ENCODE measurements at places on chromosomes 12 and 14.

GRCh38 chr12:116442946-116443345 is 116.2 kb upstream of the MAP1LC3B2 start:
- no peak for DNase-seq
- H3K27ac ChIP-seq: no peak overlapping the region
- H3K36me3 ChIP-seq: no peaks in the 10 kb centered on the region
- H3K4me3 ChIP-seq: no peak overlapping the region

GRCh38 chr12:128968668-128969067 is 115.4 kb downstream of the GLT1D1 start:
- H3K27me3 ChIP-seq: peaks cover 38% of the 10 kb centered on the region
- H3K36me3 ChIP-seq: no peaks in the 10 kb centered on the region
- DNase-seq: no peak
- no peak overlapping the region for H3K4me3 ChIP-seq

GRCh38 chr12:52699960-52700359 is 3.4 kb downstream of the KRT77 start:
- DNase-seq: no peak
- H3K4me3 ChIP-seq: no peak overlapping the region
- no peaks in the 10 kb centered on the region for H3K4me1 ChIP-seq
- H3K36me3 ChIP-seq: no peaks in the 10 kb centered on the region
- H3K27ac ChIP-seq: no peak overlapping the region
- H3K27me3 ChIP-seq: no peaks in the 10 kb centered on the region

GRCh38 chr12:95790917-95791849 is 619 bp upstream of the NTN4 start:
- H3K36me3 ChIP-seq: no peaks in the 10 kb centered on the region
- H3K4me1 ChIP-seq: peaks cover 21% of the 10 kb centered on the region
- peaks cover 78% of the 10 kb centered on the region for H3K27me3 ChIP-seq
- peak overlapping the region; percentile 77 for H3K4me3 ChIP-seq
- peak; percentile 19 for DNase-seq

DNA sequence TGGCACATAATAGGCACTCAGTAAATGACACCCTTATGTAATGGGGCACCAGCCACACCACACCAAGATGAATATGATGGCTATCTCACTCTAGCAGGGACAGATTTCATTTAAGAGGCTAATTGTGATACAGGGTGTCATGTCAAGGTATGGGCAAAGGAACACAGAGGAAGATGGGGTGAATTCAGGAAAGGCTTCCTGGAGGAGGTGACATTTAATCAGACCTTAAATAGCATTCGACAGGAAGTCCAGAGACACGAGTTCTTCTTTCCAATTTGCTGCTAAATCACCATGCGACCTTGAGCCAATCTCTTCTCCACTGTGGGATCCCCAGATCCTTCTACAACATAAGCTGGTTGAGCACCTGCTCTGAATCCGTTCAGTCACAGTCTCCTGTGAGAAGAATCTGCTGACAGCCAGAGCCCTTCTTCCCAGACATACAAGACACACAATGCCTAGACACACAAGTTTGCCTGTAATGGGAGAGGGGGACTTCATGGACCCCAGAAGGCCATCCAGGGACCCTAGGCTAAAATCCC is 1.5 kb upstream of the DTX1 start:
- H3K4me3 ChIP-seq: no peak overlapping the region
- no peak for DNase-seq
- H3K36me3 ChIP-seq: no peaks in the 10 kb centered on the region
- H3K4me1 ChIP-seq: no peaks in the 10 kb centered on the region

GRCh38 chr14:30349520-30349919 is 209.4 kb upstream of the G2E3 start:
- no peaks in the 10 kb centered on the region for H3K36me3 ChIP-seq
- no peak overlapping the region for H3K27ac ChIP-seq
- H3K4me1 ChIP-seq: peaks cover 1% of the 10 kb centered on the region
- H3K27me3 ChIP-seq: peaks cover 22% of the 10 kb centered on the region

- no peaks in the 10 kb centered on the region for H3K27me3 ChIP-seq
- no peak overlapping the region for H3K4me3 ChIP-seq
- H3K36me3 ChIP-seq: peaks cover 3% of the 10 kb centered on the region
- no peak for DNase-seq
These were observed 18.7 kb downstream of the FBXL14 start for GRCh38 chr12:1575408-1576401.

GRCh38 chr12:50309950-50310349 is 26.6 kb upstream of the LIMA1 start:
- no peaks in the 10 kb centered on the region for H3K27me3 ChIP-seq
- H3K4me1 ChIP-seq: no peaks in the 10 kb centered on the region
- no peaks in the 10 kb centered on the region for H3K36me3 ChIP-seq
- no peak overlapping the region for H3K27ac ChIP-seq

DNA sequence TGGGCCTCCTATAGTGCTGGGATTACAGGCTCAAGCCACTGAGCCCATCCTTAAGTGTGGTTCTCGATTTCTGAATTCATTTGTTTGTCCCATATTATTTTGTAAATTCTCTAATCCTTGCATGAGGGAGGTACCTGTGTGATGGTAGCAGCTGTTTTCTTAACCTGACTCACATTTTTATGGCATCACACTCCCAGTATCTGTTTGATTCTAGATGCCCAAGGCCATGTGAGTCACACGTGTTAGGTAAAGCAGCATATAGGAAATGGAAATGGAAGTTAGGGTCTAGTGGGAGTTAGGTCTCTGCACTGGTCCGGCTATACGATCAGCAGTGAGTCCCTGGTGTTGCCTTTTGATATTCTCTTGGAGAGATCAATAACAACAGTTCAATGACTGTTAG is 198.1 kb downstream of the ERC1 start:
- no peak overlapping the region for H3K4me3 ChIP-seq
- peaks cover 6% of the 10 kb centered on the region for H3K4me1 ChIP-seq
- H3K27ac ChIP-seq: no peak overlapping the region
- H3K36me3 ChIP-seq: peaks cover 10% of the 10 kb centered on the region

DNA sequence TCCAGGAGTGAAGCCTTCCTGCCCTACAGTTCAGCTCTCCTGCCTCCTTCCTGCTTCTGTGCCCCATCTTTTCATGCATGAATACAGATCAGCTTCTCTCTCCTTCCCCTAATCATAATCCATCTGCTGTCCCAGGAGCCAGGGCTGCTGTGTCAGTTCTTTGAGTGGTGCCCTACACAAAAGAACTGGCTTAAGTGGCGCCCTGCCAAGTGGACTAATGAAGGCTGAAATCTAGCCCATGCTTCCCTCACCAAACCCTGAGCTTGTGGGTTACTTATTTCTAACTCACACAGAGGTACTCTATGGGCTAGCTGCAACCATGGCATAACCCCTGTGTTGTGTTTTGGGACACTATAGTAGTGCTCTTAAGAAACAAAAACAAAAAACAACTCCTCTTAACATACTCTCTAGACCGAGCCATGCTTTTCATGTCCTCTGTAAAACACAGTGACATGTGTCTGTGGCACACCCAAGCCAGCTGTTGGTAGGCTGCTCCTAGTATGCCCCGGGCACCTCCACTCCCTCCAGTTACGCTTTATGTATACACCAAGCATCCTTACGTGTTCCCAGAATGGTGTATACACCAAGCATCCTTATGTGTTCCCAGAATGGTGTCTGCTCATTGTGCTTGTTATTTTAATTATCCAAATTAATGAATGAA is 19.3 kb upstream of the ETV6 start:
- no peaks in the 10 kb centered on the region for H3K4me1 ChIP-seq
- no peak overlapping the region for H3K27ac ChIP-seq
- H3K4me3 ChIP-seq: no peak overlapping the region
- H3K36me3 ChIP-seq: no peaks in the 10 kb centered on the region
- no peaks in the 10 kb centered on the region for H3K27me3 ChIP-seq

DNA sequence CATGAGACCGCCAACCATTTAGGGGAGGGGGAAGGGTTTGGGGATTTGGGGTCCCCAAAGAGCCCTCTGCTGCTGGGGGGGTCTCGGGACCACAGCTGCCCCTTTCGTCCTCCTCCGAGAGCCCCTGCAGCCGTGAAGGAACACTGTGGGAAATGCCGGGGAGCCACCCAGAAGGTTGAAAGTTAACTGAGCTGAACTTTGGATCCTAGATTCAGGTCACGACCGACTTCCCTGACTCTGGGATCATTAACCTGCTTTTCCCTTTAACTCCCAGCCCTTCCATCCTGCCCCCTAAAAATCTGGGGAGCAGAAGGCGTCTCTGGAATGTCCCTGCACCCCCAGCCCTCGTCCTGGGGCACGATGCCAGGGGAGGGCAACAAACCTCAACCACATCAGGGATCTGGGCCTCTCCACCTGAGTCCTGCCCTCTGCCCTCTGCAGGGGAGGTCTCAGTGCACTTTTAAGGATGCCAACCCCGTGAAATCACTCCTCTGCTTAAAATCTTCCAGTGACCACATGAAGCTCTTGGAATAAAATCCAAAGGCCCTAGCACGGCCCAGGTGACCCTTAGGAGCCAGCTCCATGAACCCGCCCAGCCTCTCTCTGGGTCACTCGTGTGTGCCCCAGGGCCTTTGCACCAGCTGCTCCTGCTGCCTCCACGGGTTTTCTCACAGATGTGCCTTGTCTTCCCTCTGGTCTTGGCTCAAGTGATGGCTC is 95.0 kb downstream of the RFLNA start:
- peaks cover 36% of the 10 kb centered on the region for H3K4me1 ChIP-seq
- no peak overlapping the region for H3K27ac ChIP-seq
- H3K27me3 ChIP-seq: no peaks in the 10 kb centered on the region
- H3K4me3 ChIP-seq: no peak overlapping the region
- H3K36me3 ChIP-seq: peaks cover 6% of the 10 kb centered on the region

- DNase-seq: no peak
- H3K4me1 ChIP-seq: no peaks in the 10 kb centered on the region
- peaks cover 23% of the 10 kb centered on the region for H3K27me3 ChIP-seq
- H3K4me3 ChIP-seq: no peak overlapping the region
- H3K36me3 ChIP-seq: no peaks in the 10 kb centered on the region
These were observed 6.2 kb upstream of the OR5AU1 start for GRCh38 chr14:21162081-21162480.

DNA sequence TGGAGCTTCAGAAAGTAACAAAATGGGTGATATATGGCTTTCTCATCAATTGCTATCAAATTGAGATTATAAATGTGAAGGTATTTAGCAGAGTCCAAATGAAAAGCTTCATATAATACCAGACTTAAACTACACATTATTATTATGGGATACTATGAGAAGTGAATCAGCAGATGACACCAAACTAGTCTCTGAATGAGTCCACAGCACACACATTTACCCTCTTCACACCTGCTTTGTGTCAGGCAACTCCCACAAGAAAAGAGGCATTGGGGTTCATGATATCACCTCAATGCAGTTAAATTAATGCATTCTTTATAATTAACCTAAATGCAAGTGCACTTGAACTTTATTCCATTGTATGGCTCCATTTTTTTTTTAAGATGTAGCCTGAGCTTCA is 330.5 kb downstream of the BCL11B start:
- DNase-seq: no peak
- no peak overlapping the region for H3K4me3 ChIP-seq
- H3K27me3 ChIP-seq: no peaks in the 10 kb centered on the region
- H3K36me3 ChIP-seq: peaks cover 3% of the 10 kb centered on the region

GRCh38 chr12:59699421-59700152 is 103.8 kb downstream of the SLC16A7 start:
- peaks cover 3% of the 10 kb centered on the region for H3K36me3 ChIP-seq
- H3K4me1 ChIP-seq: peaks cover 13% of the 10 kb centered on the region
- no peak overlapping the region for H3K4me3 ChIP-seq
- H3K27ac ChIP-seq: no peak overlapping the region
- H3K27me3 ChIP-seq: no peaks in the 10 kb centered on the region
- no peak for DNase-seq

DNA sequence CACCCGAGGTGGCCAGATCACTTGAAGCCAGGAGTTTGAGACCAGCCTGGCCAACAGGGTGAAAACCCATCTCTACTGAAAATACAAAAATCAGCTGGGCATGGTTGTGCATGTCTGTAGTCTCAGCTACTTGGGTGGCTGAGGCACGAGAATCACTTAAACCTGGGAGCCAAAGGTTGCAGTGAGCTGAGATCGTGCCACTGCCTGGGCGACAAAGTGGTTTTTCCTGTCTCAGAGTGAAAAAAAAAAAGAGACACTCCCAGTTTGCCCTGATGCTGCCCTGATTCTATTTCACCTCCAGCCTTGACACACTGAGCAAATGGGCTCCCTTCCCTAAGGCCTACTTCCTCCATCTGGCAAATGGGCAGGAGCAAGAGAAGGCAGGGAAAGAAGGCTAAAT is 28.5 kb upstream of the PLEK2 start:
- H3K4me3 ChIP-seq: no peak overlapping the region
- H3K36me3 ChIP-seq: no peaks in the 10 kb centered on the region
- DNase-seq: no peak
- H3K27ac ChIP-seq: no peak overlapping the region

- H3K27ac ChIP-seq: peak overlapping the region; percentile 91
- peaks cover 46% of the 10 kb centered on the region for H3K4me1 ChIP-seq
- H3K4me3 ChIP-seq: peak overlapping the region; percentile 80
- no peak for DNase-seq
These were observed 1.3 kb upstream of the TCP11L2 start for GRCh38 chr12:106301241-106301610.

DNA sequence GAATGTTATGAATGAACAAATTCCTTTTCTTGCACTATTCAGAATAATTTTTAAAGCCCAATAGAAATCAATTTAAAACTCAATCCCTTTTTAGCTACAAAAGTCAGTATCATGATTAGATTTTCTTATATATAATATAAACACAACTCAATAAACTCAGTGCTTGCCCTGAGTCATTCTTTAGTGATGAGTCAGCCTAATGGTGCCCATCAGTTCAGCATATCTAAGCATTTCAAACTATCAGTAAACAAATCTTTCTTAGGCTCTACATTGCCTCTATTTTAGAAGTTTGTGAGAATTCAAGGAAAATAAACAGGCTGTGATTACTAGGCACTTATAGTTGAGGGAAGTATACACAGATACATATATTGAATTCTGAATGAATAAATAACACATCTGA is 179.6 kb downstream of the NELL2 start:
- H3K4me3 ChIP-seq: no peak overlapping the region
- H3K36me3 ChIP-seq: peaks cover 67% of the 10 kb centered on the region
- no peak overlapping the region for H3K27ac ChIP-seq
- no peak for DNase-seq

DNA sequence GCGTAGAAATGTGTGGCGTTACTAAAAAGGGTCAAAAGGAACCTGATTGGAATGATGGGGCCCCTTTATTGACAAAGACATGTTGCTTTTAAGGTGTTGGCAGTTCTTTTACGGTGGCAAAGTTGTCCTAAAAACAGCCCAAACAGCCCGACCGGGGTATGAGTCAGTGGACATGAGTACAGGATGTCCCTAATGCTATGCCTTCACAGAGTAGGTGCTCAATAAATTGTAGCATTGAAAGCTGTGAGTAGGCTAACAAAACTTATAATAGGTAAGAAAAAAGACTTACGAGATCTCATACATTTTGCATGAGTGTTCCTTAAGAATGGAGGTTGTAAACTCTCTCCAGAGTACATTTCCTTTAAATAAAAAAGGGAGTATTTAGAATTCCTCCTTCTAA is 2.6 kb downstream of the ELK3 start:
- DNase-seq: no peak
- no peaks in the 10 kb centered on the region for H3K27me3 ChIP-seq
- peaks cover 6% of the 10 kb centered on the region for H3K36me3 ChIP-seq
- peak overlapping the region; percentile 90 for H3K4me3 ChIP-seq

Data from activated naive CD8-positive, alpha-beta T cell treated with anti-CD3 and anti-CD28 coated beads for 36 hours (primary cell).